ENCODE measurements at places on chromosomes 16 and 17. TPM values are rescaled to one million over a fixed set of nuclear protein-coding genes. Genes with fewer than 3 reads are reported as not detected.

Gene CCL1
- not detected for total RNA-seq

Gene COL1A1
- 1.3 TPM for total RNA-seq

Gene PRPSAP1
- 81.4 TPM for total RNA-seq

Gene CX3CL1
- total RNA-seq: 1.7 TPM

Gene TNFSF13
- total RNA-seq: 2.7 TPM

Gene PYDC1
- not detected for total RNA-seq

Gene TMC6
- total RNA-seq: 42.0 TPM

Gene TRAF4
- total RNA-seq: 27.9 TPM

Gene CDRT15
- not detected for total RNA-seq

Gene STX1B
- 0.27 TPM for total RNA-seq

Gene C16orf74
- 35.0 TPM for total RNA-seq

Gene CHRNE
- total RNA-seq: 0.43 TPM

Gene CALB2
- not detected for total RNA-seq

Gene CFAP119
- total RNA-seq: 1.5 TPM

Gene MRPS7
- total RNA-seq: 82.3 TPM

Gene CCDC144A
- 8.9 TPM for total RNA-seq

Data from thoracic aorta endothelial cell (primary cell).